ENCODE measurements at places on chromosomes 1 and 21. TPM values are rescaled to one million over a fixed set of nuclear protein-coding genes. Genes with fewer than 3 reads are reported as not detected.

Gene CFHR1
- not detected for total RNA-seq

Gene CD1C
- not detected for total RNA-seq

Gene TAS1R1
- not detected for total RNA-seq

Gene CLCA2
- 0.30 TPM for total RNA-seq

Gene CCNL2
- 29.9 TPM for total RNA-seq

Gene ELF3
- total RNA-seq: 2.3 TPM

Gene PLA2G2C
- not detected for total RNA-seq

Gene PRKACB
- 22.8 TPM for total RNA-seq

Gene CDK11B
- 13.2 TPM for total RNA-seq

Gene CDK18
- 1.2 TPM for total RNA-seq

Gene SLAMF1
- total RNA-seq: not detected

Gene B3GALT5
- total RNA-seq: 1.3 TPM

Gene TDRD5
- not detected for total RNA-seq

Gene TFF2
- 0.30 TPM for total RNA-seq

Gene PATJ
- 5.4 TPM for total RNA-seq

Gene GNAI3
- 14.8 TPM for total RNA-seq

Gene CFHR2
- not detected for total RNA-seq

Gene GART
- 114 TPM for total RNA-seq

Gene OR2L3
- not detected for total RNA-seq

Gene NBPF3
- 21.0 TPM for total RNA-seq

Gene LRRC53
- not detected for total RNA-seq
